ENCODE measurements at places on chromosomes 7 and 10.

GRCh38 chr10:100886963-100887362 is 25.8 kb upstream of the SLF2 start:
- DNase-seq = no peak

DNA sequence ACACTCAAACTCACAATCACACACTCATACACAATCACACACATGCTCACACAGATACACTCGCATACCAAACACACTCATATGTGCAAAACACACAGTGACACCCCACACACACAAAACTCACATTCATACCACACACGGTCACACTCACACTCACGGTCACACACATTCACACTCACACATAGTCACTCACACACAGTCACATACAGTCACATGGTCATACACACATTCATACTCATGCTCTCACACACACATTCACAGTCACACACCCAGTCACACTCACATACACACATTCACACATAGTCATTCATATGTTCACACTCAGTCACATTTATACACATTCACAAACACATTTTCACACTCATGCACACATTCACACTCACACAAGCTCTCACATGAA is 296.0 kb upstream of the RNF32 start:
- no peak for DNase-seq

GRCh38 chr7:124764847-124765400 is 668 bp downstream of the GPR37 start:
- peak; percentile 12 for DNase-seq

DNA sequence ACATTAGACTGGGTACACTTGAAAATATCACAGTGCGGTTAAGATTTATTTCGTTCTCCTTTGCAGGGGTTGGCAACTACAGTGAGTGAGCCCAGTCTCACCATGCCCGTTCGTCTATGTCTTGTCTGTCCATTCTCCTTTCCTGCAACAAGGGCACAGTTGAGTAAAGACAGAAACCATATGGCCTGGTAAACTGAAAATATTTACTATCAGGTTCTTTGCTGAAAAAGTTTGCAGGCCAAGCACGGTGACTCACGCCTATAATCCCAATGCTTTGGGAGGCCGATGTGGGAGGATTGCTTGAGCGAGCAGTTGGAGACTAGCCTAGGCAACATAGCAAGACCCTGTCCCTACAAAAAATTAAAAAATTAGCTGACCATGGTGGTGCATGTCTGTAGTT is 11.4 kb upstream of the KCTD7 start:
- no peak for DNase-seq

- no peak for DNase-seq
Measured at GRCh38 chr7:150384406-150385301, 5.5 kb downstream of the ZNF775 start.

DNA sequence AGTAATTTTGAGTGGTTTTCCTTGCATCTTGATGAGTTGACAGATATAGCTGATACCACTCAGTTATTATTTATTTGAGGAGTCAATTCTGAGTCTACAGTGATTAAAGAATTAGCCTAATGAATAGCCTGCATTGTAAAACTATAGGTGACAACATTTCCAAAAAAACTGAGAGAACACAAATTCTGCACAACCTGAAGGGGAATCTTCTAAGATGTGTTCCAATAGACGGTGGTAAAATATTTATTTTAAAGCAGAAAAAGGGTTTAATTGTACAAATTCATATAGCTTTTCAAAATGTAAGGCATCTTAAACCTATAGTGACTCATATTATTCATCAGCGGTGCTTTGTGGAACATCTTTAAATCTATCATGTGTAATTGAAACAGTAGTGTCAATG is 200.4 kb downstream of the RNLS start:
- DNase-seq = no peak

DNA sequence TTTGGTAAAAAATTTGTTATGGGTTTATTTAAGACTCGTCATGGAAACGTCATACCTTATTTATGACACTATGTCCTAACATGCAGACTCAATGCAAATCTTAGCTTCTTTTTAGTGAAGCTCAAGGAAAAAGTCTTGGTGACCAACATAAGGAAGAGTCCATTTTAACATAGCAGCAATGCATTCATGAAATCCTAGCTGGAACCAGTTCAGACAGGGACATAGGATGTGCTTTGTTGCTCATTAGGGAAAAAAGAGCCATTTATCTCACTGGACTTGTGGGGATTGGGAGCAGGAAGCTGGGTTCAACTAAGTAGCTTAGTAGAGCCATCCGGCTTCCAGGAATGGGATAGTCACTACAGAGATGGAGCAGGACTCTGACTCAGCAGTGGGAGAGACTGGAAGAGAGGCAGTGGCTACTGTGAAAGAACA is 100.7 kb upstream of the DKK1 start:
- no peak for DNase-seq

DNA sequence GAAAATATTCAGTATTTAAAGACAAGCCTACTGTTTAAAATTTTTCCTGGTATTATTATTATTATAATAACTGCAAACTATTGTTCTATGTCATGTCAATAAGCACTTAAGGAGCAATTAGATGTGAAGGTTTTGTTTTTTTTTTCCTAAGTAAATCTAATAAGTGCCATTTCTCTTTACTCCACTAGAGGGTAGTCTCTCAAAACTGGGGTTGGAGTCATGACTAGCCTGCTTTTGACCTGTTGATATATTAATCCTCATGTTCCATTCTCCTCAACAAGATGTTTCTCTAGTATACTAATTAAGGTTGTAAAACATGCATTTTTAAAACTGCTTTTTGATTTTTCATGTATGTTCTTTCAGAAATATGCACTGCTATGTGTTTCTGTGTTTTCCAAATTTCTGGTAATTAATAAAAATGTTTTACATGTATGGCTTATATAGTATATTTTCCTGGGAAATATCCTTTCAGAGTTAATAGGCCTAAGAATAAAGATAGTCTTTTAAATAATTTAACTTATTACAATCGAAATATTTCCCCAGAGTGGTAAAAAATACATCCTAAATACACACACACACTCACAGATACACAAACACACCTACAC is 1.0 kb upstream of the LRRN3 start:
- DNase-seq = no peak
